ENCODE measurements at places on chromosomes 3 and 15.

DNA sequence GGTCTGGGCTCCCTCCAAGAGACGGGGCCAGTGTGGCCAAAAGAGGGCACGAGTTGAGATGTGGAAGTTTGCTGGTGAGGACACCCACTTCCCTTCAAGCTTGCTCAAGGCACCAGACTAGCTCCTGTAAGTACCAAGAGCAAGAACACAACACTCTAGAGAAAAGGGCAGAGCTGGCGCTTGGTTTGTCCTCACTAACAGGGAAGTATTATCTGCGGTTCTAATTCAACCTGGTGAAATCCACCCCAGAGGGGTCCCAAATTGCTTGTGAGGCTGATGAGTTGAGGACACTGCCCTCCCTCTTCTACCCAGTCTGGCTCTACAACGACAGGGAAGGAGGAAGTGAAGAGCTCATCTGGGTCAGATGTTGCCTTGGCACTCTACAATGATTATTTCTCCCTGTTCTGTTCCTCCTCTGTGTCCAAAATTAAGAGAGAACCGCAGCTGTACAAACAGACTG is 16.9 kb upstream of the FSIP1 start:
- no peak overlapping the region for H3K27ac ChIP-seq
- H3K36me3 ChIP-seq = no peaks in the 10 kb centered on the region
- no peak overlapping the region for H3K4me3 ChIP-seq
- no peaks in the 10 kb centered on the region for H3K4me1 ChIP-seq

DNA sequence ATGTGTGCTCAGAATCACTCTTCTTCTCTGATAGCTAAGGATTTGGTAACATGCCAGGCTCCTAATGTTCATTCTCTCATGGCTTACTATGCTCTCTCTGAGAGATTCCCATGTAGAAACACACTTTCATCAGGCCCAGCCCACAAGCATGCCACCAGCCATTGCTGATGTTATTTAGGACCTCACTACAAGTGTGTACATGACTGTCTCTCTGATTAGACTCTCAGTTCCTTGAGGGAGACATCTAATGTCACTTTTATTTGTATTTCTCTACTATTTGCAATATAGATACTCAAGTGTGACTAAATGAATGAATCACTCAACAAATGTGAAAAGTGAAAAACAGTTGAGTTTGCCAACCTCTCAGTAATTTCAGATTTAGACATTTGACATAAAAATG is 84.3 kb upstream of the ARL6 start:
- no peak for DNase-seq
- H3K4me1 ChIP-seq = no peaks in the 10 kb centered on the region
- H3K4me3 ChIP-seq = no peak overlapping the region
- no peak overlapping the region for H3K27ac ChIP-seq
- no peaks in the 10 kb centered on the region for H3K27me3 ChIP-seq

DNA sequence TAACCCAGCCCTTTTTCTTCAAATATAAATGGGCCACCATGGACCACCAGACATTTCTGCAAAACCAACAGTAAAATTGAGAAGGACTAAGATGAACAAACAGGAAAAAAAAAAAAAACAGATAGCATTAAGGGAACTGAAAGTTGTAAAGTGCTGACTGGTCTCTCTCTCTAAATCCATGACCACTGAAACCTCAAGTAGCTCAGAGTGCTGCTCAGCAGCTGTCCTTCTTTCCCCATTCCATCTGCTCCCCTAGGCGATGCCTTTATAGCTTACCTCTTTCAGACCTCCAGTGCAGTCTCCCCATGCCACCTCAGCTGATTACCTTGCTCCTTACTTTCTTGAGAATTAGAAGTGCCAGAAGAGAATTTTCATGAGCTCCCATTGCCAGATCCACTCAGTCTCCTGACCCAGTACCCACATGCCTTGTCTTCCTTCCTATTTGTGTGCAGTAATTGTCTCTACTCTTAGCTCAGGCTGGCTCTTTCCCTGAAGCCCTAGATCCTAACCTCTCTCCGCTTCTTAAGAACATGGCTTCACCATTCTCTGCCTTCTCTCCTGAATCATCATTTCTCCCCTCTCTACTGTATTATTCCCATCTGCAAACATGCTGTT is 23.9 kb upstream of the XIRP1 start:
- H3K36me3 ChIP-seq = no peaks in the 10 kb centered on the region
- H3K27ac ChIP-seq = no peak overlapping the region
- H3K4me3 ChIP-seq = no peak overlapping the region
- no peak for DNase-seq

GRCh38 chr3:141905129-141905528 is 28.7 kb downstream of the ATP1B3 start:
- no peaks in the 10 kb centered on the region for H3K4me1 ChIP-seq
- H3K27me3 ChIP-seq = no peaks in the 10 kb centered on the region
- H3K4me3 ChIP-seq = no peak overlapping the region
- peaks cover 3% of the 10 kb centered on the region for H3K36me3 ChIP-seq
- H3K27ac ChIP-seq = no peak overlapping the region
- no peak for DNase-seq

DNA sequence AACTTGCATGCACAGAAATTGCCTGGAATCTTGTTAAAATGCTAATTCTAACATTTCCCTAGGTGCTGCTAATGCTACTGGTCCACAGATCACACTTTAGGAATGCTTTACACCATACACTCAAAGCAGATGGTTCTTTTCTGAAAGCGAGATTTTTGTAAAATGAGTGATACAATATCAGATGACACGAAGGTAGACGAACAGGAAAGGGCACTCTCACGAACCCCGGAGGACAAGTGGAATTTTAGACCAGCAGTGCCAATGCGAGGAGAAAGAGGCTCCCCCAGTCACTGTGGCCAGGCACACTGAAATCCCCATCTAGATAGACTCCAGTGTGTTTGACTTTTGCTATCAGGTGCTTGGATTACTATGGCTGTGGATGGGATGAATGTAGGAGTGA is 21.0 kb downstream of the FAIM start:
- H3K36me3 ChIP-seq = no peaks in the 10 kb centered on the region
- H3K4me1 ChIP-seq = no peaks in the 10 kb centered on the region
- no peak overlapping the region for H3K4me3 ChIP-seq

- no peak for DNase-seq
- no peaks in the 10 kb centered on the region for H3K36me3 ChIP-seq
- no peaks in the 10 kb centered on the region for H3K27me3 ChIP-seq
Observed at GRCh38 chr15:59218710-59219109, 12.1 kb downstream of the LDHAL6B start.

GRCh38 chr15:93829115-93829870 is 402.1 kb upstream of the MCTP2 start:
- no peak overlapping the region for H3K27ac ChIP-seq
- H3K27me3 ChIP-seq = no peaks in the 10 kb centered on the region
- no peaks in the 10 kb centered on the region for H3K36me3 ChIP-seq
- DNase-seq = no peak
- H3K4me3 ChIP-seq = no peak overlapping the region
- H3K4me1 ChIP-seq = no peaks in the 10 kb centered on the region

DNA sequence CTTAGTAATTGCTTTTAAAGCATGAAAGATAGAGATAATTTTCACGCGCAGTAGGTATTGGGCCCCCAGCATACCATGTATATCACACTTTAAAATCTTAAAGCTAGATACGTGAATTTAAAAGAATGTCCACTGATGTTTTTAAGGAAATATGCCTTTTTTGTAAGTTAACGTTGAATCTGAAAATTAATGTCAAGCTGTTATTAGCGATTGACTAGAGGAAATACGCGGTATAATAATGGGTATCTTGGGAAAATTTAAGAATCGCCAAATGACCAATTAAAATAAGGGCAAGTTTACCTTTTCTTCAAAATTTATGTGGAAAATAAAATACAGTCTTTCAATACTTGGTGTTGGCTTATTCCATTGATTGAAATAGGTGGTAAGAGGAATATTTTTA is 13.3 kb upstream of the CHD2 start:
- peaks cover 41% of the 10 kb centered on the region for H3K36me3 ChIP-seq
- peaks cover 35% of the 10 kb centered on the region for H3K4me1 ChIP-seq
- DNase-seq = no peak
- peak overlapping the region; percentile 98 for H3K4me3 ChIP-seq
- H3K27ac ChIP-seq = peak overlapping the region; percentile 100

DNA sequence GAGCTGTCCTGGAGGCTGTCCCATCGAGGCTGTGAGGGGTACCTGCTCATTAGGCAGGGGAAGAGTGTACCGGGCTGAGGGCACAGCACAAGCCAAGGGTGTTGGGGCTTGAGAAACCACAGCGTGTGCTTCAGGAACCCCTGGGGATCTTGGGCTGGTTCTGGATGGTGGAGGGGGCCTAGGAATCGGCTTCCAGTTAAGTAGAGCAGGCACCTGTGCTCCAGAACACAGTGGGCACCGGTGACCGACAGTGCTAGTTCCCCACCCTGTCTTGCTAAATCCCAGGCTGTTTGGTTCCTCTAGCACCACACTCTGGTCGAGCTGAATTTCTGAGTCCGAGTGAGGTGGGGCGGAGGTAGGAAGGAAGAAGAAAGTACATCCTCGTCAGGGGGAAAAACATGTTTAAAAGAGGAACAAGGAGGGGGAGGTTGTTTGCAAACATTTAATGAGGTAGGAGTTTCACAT is 29.1 kb downstream of the SLC6A6 start:
- H3K4me1 ChIP-seq = peaks cover 88% of the 10 kb centered on the region
- no peak for DNase-seq
- peak overlapping the region; percentile 19 for H3K4me3 ChIP-seq
- H3K27ac ChIP-seq = peak overlapping the region; percentile 93

GRCh38 chr3:56055951-56056350 is 412.3 kb downstream of the ERC2 start:
- H3K36me3 ChIP-seq = no peaks in the 10 kb centered on the region
- H3K4me1 ChIP-seq = no peaks in the 10 kb centered on the region
- H3K4me3 ChIP-seq = no peak overlapping the region

- DNase-seq = no peak
- no peaks in the 10 kb centered on the region for H3K36me3 ChIP-seq
- no peak overlapping the region for H3K4me3 ChIP-seq
- H3K4me1 ChIP-seq = no peaks in the 10 kb centered on the region
- no peaks in the 10 kb centered on the region for H3K27me3 ChIP-seq
- H3K27ac ChIP-seq = no peak overlapping the region
Observed at GRCh38 chr3:145326666-145327065, 834.3 kb downstream of the PLOD2 start.

- no peaks in the 10 kb centered on the region for H3K27me3 ChIP-seq
- no peak overlapping the region for H3K4me3 ChIP-seq
- H3K36me3 ChIP-seq = no peaks in the 10 kb centered on the region
Observed at GRCh38 chr3:129624347-129625071, 18.0 kb upstream of the PLXND1 start.

- no peaks in the 10 kb centered on the region for H3K36me3 ChIP-seq
- no peak overlapping the region for H3K4me3 ChIP-seq
- no peak overlapping the region for H3K27ac ChIP-seq
- H3K27me3 ChIP-seq = no peaks in the 10 kb centered on the region
- H3K4me1 ChIP-seq = no peaks in the 10 kb centered on the region
Observed at GRCh38 chr3:50405249-50405648, 45.9 kb upstream of the TMEM115 start.

GRCh38 chr3:71300951-71301393 is 282.6 kb downstream of the FOXP1 start:
- H3K36me3 ChIP-seq = peaks cover 5% of the 10 kb centered on the region
- no peaks in the 10 kb centered on the region for H3K27me3 ChIP-seq
- H3K27ac ChIP-seq = peak overlapping the region; percentile 14

DNA sequence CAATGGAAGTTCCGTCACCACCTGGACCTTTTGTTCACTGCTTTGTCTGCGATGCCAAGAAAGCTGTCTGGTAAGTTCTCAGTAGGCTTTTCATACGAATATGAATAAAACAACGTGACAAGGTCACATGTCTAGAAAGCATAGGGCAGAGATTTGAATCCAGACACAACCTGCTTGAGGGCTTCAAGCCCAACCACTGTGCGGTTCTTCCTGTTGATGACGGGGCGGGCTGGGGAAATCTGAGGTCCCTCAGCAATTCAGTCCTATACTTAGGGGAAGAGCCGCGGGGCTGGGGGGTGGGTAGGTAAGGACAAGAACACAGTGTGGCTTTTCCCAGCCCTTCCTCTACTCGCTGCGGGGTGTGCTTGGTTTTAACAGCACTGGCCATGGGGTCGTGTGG is 32.4 kb upstream of the SMAD3 start:
- H3K27ac ChIP-seq = no peak overlapping the region
- peak overlapping the region; percentile 62 for H3K4me3 ChIP-seq
- no peaks in the 10 kb centered on the region for H3K36me3 ChIP-seq

- H3K27me3 ChIP-seq = no peaks in the 10 kb centered on the region
- no peak overlapping the region for H3K27ac ChIP-seq
- H3K36me3 ChIP-seq = no peaks in the 10 kb centered on the region
- no peak overlapping the region for H3K4me3 ChIP-seq
- DNase-seq = no peak
Observed at GRCh38 chr3:172919297-172919683, 168.8 kb downstream of the ECT2 start.

- no peak overlapping the region for H3K27ac ChIP-seq
- H3K27me3 ChIP-seq = no peaks in the 10 kb centered on the region
- no peak for DNase-seq
- H3K4me3 ChIP-seq = no peak overlapping the region
- no peaks in the 10 kb centered on the region for H3K36me3 ChIP-seq
Observed at GRCh38 chr3:127445581-127446343, 144.8 kb downstream of the TPRA1 start.

- no peak overlapping the region for H3K27ac ChIP-seq
- H3K27me3 ChIP-seq = no peaks in the 10 kb centered on the region
- no peaks in the 10 kb centered on the region for H3K4me1 ChIP-seq
- no peaks in the 10 kb centered on the region for H3K36me3 ChIP-seq
Observed at GRCh38 chr3:99958222-99958912, 140.7 kb downstream of the CMSS1 start.

DNA sequence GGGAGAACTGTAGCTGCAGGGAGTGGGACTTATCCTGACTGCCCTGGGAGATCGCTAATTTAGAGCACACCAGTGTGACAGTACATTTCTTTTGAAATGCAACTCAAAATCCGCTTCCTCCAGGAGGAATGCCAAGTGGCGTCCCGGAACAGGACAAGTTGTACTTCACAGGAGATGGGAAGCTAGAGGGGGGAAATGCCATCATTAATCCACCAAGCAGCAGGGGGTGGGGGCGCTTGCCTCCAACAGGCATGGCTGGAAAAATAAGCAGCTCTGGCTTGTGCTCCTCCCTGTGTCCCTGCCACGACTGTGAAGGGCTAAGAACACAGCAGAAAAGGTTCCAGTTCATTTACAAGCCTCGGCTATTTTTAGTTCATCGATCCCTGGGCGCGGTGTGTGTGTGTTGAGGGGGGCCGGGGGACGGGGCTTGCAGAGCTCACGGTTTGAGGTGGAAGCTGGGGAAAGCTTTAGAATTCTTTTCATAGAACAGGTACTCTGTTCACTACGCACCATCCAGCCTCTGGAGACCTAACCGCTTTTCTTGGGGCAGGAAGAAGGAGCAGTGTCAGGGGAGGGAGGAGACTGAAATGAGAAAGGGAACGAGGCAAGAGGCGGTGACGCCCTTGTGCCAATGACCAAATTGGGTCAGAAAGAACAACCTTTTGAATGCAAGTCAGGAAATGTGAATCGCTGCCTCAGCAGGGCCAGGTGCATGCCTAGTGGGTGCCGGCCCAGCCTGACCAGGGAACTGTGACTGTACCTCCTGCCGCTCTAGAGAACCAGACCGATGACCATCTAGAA is 51.8 kb upstream of the DGKG start:
- no peak overlapping the region for H3K27ac ChIP-seq
- H3K36me3 ChIP-seq = no peaks in the 10 kb centered on the region
- DNase-seq = no peak
- H3K4me3 ChIP-seq = peak overlapping the region; percentile 47
- no peaks in the 10 kb centered on the region for H3K27me3 ChIP-seq
